ENCODE measurements at places on chromosomes 16 and 17. TPM values are rescaled to one million over a fixed set of nuclear protein-coding genes. Genes with fewer than 3 reads are reported as not detected.

C16orf89 gene
- total RNA-seq = not detected

C17orf113 gene
- total RNA-seq = 1.5 TPM

KRTAP4-6 gene
- total RNA-seq = not detected

CCL1 gene
- not detected for total RNA-seq

DNA sequence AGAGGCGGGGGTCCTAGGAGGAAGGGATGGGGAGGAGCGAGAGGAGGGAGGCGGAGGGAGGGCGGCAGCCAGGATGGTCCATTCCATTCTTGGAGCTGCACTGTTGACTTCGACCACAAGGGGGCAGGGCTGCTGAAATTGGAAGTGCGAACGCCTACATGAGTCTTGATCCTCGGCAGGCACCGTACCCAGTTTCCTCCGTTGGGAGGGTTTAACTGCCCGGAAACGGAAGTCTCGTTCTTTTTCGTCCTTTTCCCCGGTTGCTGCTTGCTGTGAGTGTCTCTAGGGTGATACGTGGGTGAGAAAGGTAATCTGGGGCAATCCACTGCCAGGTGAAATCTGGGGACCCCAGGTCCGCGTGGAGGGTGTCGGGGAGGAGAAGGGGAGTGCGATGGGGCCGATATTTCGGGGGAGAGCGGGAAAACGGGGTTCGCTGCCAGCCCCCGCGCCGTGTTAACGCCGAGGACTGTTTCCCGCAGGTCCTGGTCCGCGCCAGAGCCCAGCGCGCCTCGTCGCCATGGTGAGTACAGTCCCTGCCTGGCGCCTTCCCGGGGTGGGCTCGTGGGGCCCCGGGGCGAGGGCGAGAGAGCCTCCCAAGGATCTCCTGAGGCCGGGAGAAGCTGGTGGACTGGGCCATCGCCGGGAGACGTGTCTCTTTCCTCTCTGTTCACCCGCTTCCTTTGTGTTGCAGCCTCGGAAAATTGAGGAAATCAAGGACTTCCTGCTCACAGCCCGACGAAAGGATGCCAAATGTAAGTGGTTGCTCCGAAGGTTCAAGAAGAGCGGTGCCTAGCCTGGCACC lies at the start of gene RPL38:
TSS of gene RPL38 (plus strand) at position 240 of the 802 bp plus-strand sequence. CDS start at position 518, 278 bp downstream.
- DNase-seq = peak; percentile 91

DNA sequence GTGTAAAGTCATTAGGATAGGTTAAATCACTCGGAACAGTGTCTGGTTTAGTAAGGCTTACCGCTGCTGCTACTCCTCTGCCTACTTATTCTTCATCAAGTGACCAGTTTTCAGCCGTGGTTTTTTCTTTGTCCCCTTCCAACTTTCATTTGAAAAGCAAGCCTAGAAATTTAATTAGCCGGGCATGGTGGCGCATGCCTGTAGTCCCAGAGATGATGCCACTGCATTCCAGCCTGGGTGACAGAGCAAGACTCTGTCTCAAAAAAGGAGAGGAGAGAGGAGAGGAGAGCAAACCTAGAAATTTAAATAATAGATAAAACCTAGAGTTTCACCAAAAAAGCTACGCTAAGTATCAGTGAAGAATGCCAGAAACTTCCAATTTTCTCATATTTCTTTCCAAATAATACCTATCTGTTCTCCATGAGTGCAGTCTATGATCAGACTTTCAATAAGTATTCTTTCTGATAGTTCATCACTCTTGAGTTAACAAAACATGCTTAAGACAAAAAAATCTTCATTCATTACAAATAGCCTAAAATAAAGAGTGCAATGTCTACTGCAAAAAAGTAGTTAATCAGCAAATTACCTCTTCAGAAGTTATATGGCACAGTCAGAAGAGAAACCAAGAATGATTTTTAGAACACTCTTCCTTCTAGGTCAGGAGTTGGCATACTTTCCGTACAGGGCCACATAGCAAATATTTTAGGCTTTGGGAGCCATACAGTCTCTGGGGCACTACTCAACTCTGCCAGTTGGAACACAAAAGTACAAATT lies 15.1 kb downstream of the ANKFY1 start:
- DNase-seq = no peak

DNA sequence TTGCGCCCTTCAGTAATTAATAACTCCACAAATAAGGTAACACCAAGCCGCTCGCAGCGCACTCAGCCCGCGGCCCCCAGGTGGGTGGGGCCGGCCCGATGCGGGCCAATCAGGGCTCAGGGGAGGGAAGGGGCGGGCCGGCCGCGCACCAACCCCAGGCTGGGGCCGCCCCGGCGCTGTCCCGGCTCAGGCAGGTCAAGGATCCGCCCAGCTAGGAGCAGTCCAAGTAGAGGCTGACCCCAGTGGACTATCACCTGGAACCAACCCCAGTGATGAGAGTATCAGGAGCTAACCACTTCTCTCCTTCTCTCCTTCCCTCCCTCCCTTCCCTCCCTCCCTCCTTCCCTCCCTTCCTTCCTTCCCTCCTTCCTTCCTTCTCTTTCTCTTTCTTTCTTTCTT lies 110.8 kb downstream of the C16orf78 start:
- no peak for DNase-seq

- no peak for DNase-seq
These were observed 2.9 kb upstream of the BCL6B start for GRCh38 chr17:7019839-7020519.

GRCh38 chr17:61863801-61864126 lies 436 bp upstream of the BRIP1 start:
- DNase-seq = no peak

- no peak for DNase-seq
These were observed 45.2 kb downstream of the HYDIN start for GRCh38 chr16:71185347-71185746.

Data from mammary epithelial cell (primary cell).